ENCODE measurements at places on chromosomes 4 and X.

DNA sequence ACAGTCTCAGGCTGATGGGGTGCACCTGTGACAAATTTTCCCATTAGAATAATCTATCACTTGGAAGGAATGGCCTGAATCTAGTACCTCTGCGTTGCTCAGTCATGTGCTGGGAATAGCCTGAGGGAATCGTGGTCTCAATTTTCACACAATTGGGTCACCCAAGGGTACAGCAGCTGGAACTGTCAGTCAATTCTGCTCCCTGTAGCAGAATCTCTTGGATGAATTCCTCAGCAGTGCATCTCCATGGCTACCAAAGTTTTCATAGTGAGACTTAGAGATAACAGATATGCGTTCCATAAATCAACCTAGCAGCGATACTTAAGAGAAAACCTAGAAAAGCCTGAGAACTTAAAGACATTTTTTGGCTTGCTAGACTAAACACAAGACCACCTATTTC, 288.7 kb upstream of the CTSO start:
- no peak for DNase-seq

- no peak for DNase-seq
Measured at GRCh38 chr4:187883049-187883448, 112.5 kb upstream of the ZFP42 start.

DNA sequence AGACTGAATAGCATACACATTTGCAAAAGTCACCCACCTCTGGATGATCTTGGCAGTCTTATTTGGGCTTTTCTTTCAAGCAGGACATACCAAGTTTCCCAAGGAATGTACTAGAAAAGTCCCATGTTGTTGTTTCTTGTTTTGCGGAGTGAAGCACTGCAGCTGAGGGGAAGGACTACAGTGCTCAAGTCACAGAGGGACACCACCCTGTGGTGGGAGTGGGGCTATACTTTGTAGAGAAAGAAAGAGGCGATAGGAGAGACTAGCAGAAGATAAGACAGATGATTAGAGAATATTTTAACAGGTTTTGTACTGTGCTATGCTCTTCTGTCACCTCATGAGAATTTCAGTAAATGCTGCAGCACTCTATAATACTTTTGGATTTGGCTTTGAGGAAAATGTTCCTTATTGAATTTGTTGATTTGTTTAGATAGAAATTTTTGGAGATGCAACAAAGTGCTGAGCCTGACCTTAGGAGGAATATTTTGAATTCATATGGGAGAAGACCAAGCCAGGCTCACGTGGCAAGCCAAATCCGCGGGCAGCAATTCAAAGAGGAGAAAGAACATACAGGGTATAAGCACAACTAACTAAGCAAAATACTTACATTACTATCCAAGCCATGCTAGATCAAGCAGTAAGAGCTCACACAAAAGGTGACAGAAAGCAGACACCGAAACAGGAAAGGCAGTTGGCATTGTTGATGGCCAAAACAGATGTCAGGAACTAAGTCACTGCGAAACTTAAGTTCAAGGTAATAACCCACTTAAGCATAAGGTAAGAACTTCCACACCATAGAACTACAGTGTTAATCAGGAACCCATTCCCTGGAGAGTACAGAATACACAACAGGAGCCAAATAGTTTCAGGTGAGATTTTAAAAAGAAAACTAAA, 280.3 kb upstream of the INTU start:
- DNase-seq = no peak

DNA sequence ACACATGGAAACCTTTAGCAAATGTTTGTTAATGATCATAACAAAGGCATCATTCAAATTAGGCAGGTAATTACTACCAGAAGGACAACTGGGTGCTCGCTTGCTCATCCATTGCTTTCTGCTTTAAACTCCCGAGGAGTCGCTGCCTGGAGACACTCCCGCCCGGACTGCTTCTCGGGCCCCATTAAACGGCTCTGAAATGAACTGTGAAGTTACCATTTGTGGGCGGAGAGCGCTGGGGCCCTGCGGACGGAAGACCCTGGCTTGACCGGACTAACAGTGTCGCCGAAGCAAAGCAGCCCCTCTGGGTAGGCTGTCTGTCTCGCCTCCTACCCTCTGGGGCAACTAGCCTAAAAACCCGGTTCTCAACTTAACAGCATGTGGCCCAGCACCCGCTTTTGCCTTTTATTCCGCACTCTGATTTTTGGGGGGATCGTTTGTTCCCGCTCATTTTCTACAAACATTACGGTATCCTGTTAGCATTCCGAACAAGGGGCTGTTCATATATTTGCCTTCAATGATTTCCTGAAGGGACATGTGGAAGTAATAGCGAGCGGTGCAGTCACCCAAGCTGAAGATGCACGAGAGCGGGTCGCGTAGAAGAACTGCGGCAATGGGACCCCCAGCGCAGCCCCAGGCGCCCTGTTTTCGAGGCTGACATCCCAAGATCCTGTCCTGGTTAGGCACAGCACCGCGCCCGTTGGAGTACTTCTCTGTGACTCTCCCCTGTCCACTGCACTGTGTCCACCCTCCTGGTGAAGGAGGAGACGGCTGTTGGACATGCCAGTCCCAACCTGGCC, 1.6 kb upstream of the PDGFRA start:
- DNase-seq = no peak

GRCh38 chr4:183380901-183381300, 58.7 kb upstream of the CLDN24 start:
- no peak for DNase-seq

DNA sequence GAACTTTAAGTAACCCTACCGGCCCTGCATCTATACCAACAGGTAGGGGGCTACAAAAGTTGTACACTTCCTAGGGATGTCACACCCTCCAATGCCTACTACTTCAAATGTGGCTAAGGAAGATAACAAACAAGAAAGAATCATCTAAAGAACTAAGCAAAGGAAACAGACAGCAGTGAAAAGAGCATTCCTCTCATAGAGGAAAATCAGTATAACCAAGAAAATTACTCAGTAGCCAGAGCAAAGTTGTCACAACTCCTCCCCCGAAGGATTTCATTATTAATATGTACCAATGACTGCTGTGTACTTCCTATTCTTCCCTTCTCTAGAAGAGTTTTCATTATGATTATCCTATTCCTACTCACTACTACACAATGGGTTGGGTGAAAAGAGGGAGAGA, 12.6 kb downstream of the ANKRD17 start:
- no peak for DNase-seq

DNA sequence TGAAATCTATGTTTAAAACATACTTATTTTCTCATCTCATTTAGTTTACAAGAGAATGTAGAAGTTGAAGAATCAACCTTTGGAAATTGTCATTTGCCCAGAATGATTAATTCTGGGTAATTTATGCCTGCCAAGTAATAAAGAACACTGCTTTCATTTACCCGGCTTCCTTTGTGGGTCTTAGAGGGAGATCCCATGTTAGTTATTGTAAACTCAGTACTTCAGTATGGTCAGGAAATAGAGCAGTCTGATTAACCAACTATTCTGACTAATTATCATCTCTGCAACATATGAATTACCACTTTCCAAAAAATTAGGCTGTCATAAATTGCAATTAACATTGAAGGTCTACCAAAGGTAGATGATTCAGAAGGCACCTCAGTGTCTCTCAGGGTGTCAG, 324.5 kb downstream of the HNRNPD start:
- no peak for DNase-seq

GRCh38 chr4:129342819-129343408, 247.0 kb downstream of the C4orf33 start:
- DNase-seq = no peak

DNA sequence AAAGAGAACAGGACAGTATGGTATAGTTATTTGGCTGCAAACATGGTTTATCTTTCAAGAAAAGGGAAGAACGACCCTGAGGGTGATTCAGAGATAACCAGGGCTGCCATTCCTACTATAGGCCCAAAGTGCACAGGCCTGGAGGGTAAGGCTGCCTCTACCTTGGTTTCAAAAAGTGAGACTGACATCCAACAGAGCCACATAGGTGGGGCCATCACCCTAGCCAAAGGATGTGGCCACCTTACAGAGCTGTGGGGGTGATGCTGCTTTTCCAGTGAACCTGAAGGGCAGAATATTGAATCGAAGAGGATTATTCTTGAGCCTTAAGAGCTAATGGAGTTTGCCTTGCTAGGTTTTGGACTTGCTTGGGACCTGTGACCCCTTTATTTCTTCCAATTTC, 15.7 kb downstream of the SH2D1A start:
- no peak for DNase-seq

- DNase-seq = no peak
Measured at GRCh38 chr4:130591091-130591490, 1495.1 kb downstream of the C4orf33 start.

DNA sequence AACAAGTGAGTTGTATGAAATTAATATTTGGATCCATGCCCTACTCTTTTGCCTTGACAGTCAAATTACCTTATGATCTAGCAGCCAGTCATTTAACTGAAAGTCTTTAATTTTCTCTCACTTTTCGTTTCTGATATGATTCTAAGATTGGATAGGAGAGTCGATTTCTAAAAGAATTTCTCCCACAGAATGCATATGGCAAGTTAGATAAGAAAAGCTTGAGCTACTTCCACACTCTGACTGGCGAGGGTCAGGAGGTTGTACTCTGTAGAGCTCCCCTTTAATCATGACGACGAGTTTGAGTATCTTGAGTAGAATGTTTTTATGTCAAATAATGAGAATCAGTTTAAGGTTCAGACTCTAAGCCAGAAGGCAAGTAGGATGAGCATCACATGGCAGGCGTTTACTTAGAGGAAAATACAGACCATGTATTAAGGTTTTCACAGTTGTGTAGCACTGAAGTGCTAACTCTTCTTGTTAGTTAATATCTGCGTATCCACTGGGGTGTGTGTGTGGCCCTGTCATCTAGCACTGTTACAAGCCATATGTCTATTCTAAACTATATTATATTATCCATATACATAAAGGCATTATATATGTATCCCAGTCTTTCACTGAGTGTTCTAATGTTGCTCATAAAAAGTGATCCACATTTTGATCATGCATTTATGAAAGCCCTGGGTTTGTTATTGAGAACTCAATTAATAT, 37.8 kb downstream of the LRP2BP start:
- DNase-seq = no peak

- DNase-seq = no peak
Measured at GRCh38 chr4:140931911-140932310, 175.7 kb upstream of the TBC1D9 start.

DNA sequence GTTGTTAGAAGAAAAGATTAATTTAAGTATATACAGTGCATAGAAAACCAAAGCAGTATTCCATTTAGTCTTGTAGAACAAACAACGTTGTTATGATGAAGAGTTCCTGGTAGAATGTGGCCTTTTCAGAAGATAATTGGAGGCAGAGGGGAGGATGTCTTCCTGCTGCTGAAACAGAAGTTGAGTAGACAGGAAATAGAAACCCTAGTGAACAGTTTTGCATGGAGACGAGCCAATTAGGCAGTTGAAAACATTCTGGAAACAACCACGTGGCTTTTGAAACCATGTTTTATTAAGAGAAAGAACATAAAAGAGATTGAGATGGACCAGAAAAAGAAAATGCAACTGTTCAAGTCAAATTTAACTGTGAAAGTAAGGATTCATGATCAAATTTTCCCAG, 325.2 kb downstream of the CAMK2D start:
- DNase-seq = no peak

GRCh38 chr4:5463361-5463760, 245.0 kb downstream of the EVC2 start:
- DNase-seq = no peak

GRCh38 chrX:3326681-3327080, 19.8 kb downstream of the MXRA5 start:
- DNase-seq = no peak

GRCh38 chrX:112688242-112688641, 8.5 kb upstream of the LHFPL1 start:
- DNase-seq = no peak

DNA sequence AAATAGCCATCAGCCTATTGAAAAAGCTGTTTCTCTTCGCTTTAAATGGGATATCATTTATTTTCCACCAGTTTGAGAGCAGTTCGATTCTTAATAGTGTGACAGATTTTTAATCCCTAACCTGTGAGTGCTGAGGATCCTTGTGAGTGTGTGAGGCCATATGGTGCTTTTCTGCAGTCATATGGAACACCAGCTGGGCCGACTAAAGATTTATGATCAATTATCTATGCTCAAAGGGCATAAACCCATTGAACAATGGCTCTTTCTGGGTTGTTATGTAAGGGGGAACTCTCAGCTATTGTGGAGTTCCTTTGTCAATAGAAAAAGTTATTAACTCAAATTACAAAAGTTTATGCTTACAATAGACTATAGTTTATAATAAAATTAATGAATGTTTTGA, 1003.6 kb downstream of the FAT4 start:
- no peak for DNase-seq

DNA sequence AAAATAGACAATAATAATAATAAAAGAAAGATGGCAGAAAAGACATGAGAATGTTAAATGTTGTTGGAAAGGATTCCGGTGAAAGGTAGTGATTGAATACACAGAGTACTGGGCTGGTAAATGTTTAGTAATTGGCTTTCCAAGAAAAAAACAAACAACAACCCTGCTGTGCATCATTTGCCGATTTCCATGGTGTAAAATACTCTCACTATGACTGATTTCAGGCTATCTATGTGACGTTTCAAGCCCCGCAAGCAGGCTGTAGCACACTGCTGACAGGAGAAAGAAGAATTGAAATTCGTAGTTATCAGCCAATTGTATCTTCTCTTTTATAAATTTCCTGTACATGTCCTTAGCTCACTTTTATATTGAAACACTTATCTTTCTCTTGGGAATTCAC, 13.6 kb upstream of the SEPTIN6 start:
- no peak for DNase-seq

DNA sequence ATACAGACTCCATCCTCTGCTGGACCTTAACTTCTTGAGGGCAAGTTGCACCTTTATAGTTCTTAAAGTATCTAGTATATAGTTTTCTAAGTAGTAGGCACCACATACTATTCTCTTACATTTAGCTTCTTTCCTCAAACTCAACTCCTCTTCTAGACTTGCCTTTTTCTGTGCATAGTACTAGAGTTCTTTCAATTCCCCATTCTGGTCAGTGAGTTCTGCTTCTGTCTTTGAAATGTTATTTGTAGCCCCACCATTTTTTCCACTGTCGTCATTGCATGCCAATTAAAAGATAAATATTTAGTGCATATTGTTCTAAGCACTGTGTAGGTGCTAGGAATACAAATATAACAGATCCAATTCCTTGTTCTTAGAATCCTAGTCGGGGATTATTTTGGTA, 31.6 kb downstream of the CDKL5 start:
- no peak for DNase-seq

- DNase-seq = no peak
Measured at GRCh38 chr4:35772291-35772690, 472.0 kb downstream of the ARAP2 start.

- DNase-seq = no peak
Measured at GRCh38 chr4:121977251-121978171, 25.7 kb upstream of the TRPC3 start.

Data from stimulated activated CD4-positive, alpha-beta T cell treated with anti-CD3 and anti-CD28 coated beads, Interleukin-4, amount 100 ng/mL, for 24 hours (primary cell).